Osteoblast (primary cell): ENCODE measurements at places on chromosomes 11 and 22. TPM values are rescaled to one million over a fixed set of nuclear protein-coding genes. Genes with fewer than 3 reads are reported as not detected.

- no peak overlapping the region for H3K4me3 ChIP-seq
- no peak overlapping the region for H3K27ac ChIP-seq
- DNase-seq: no peak
- H3K36me3 ChIP-seq: no peaks in the 10 kb centered on the region
- H3K27me3 ChIP-seq: no peaks in the 10 kb centered on the region
- H3K4me1 ChIP-seq: no peaks in the 10 kb centered on the region
These were observed 59.6 kb downstream of the AASDHPPT start for GRCh38 chr11:106137061-106137460.

DNA sequence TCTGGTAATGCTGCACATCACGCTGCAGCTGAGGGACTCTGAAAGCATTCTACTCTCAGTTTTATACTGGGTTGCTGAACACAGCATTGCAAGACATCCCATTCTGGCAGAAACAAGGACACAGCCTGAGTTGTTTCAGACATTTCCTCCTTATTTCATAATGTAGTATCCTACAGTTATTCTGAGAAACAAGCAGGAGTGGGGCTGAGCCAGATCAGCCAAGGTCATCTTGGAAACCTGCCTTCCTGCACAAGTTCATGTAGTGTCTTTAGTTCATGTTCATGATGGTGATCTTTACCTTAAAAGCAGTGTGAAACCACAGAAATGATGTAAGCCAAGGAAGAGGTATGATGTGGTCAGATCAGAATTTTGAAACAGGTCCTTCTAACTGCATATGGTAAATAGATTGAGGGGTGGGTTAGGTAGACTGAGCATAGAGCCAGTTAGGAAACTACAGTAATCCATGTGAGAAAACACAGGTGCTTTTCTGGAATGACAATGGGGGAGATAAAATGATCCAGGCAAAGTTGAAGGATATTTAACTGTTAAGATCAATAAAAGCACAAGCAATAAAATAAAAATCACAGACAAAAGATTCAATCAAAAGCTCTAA, 1686.8 kb downstream of the LRRC4C start:
- no peak overlapping the region for H3K4me3 ChIP-seq
- DNase-seq: no peak
- H3K36me3 ChIP-seq: no peaks in the 10 kb centered on the region
- no peaks in the 10 kb centered on the region for H3K4me1 ChIP-seq

- no peak for DNase-seq
- no peak overlapping the region for H3K27ac ChIP-seq
- H3K27me3 ChIP-seq: peaks cover 4% of the 10 kb centered on the region
- H3K36me3 ChIP-seq: no peaks in the 10 kb centered on the region
- no peak overlapping the region for H3K4me3 ChIP-seq
These were observed 7.9 kb downstream of the CSRP3 start for GRCh38 chr11:19193916-19194315.

GRCh38 chr11:129969920-129970319, 32.7 kb downstream of the PRDM10 start:
- no peaks in the 10 kb centered on the region for H3K27me3 ChIP-seq
- peaks cover 4% of the 10 kb centered on the region for H3K4me1 ChIP-seq
- no peak overlapping the region for H3K27ac ChIP-seq
- H3K36me3 ChIP-seq: no peaks in the 10 kb centered on the region

DNA sequence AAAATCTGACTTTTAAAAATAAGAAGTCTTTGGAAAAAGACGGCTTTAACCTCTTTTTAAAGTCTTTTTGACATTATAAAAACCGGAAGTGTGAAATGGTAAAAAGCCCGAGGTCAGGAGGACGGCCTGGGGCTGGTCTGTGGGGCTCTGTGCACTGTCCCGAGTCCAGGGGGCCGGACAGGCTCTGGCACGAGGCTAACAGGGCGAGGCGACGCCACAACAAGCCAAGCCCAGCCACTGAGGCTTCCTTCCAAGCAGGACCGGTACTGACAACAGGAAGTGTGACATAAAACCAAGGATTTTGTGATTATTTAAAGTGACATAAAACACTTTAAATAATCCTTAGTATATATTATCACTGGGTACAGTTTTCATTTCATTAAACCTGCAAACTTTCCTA, 39.2 kb downstream of the BRD1 start:
- no peaks in the 10 kb centered on the region for H3K27me3 ChIP-seq
- H3K4me3 ChIP-seq: no peak overlapping the region
- H3K4me1 ChIP-seq: peaks cover 20% of the 10 kb centered on the region
- H3K27ac ChIP-seq: peak overlapping the region; percentile 40

DNA sequence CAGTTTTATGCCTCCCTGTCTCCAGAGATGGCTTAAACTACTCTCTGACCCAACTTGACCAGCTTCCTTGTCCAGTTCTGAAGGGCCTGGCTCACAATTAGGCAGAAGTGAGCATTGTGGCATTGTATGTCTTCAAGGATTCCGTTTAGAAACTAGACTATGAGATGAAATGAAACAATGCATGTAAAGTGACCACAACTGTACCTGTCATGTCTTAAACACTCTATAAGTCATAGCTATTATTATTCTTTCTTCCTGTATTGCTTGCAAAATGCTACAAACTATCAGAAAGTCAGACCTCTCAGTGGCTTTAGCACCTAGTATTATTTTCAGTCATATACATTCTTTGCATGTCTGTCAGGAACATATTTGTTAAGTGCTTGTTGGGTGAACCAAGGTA, 127.9 kb upstream of the MTMR2 start:
- no peak overlapping the region for H3K4me3 ChIP-seq
- no peaks in the 10 kb centered on the region for H3K27me3 ChIP-seq
- peak overlapping the region; percentile 18 for H3K27ac ChIP-seq
- no peaks in the 10 kb centered on the region for H3K36me3 ChIP-seq
- peaks cover 65% of the 10 kb centered on the region for H3K4me1 ChIP-seq

- DNase-seq: no peak
- H3K27ac ChIP-seq: peak overlapping the region; percentile 90
- no peak overlapping the region for H3K4me3 ChIP-seq
- peaks cover 24% of the 10 kb centered on the region for H3K4me1 ChIP-seq
These were observed 46.0 kb downstream of the DENND5A start for GRCh38 chr11:9219115-9219514.

DGCR6 gene
- 0.59 and 1.1 TPM in 2 replicates for total RNA-seq

SLC25A17 gene
- total RNA-seq: 16.3 and 17.7 TPM in 2 replicates
